ENCODE measurements at places on chromosomes 1 and 21.

GRCh38 chr1:245488346-245489129 is 333.8 kb downstream of the KIF26B start:
- no peak for DNase-seq

DNA sequence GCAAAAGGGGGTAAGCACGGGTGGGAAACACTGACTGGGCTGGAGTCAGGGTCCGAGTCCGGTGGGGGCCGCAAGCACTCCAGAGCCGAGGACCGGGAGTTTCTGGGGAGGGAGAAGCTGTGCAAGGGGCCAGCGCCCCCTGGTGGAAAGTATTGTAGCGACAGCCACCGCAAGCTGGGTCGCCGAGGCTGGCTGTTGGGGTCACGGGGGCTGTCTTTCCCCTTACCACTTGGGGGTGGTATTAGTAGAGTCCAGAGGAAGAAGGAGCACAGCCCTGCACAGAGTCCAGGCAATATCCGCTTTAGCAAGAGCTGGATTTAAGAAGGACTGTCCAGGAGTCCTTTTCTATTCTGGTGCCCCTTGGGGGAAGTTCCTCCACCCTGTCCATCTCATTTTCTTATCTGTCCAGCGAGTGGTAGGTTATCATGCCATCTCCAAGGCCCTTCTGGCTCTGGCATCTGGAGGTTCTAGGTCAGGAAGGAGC is 17.9 kb upstream of the ETV3 start:
- no peak for DNase-seq

- DNase-seq, result no peak
Measured at GRCh38 chr1:158930504-158930903, 848 bp upstream of the PYHIN1 start.

DNA sequence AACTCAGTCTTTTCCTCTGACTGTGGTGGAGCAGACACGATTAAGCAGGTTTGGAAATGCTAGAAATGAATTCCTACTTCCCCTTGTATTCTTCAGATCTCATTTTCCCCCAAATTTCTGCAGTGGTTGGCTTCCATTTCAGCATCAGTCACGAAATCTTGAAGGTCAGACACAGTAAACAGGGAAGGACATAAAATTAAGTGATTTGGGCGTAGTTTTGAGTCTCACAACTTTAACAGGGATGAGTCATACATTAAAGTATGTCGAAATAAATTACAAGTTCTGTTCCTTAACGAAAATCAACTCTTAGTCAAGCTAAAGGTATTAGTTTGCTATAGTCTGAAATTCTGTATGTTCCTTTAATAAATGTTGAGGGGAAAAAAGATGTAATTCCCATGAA is 61.1 kb downstream of the HNRNPR start:
- DNase-seq, result no peak

GRCh38 chr1:26993237-26994019 is at the start of gene TRNP1:
Gene TRNP1 (plus strand): TSS chr1:26993692. CDS start chr1:26993787, 95 bp downstream.
- DNase-seq, result no peak

Data from iPS DF 19.7 (cell line).